ENCODE measurements at places on chromosomes 6 and 20.
A peak's percentile ranks its signal among the peaks of the same experiment; 100 is the strongest.

DNA sequence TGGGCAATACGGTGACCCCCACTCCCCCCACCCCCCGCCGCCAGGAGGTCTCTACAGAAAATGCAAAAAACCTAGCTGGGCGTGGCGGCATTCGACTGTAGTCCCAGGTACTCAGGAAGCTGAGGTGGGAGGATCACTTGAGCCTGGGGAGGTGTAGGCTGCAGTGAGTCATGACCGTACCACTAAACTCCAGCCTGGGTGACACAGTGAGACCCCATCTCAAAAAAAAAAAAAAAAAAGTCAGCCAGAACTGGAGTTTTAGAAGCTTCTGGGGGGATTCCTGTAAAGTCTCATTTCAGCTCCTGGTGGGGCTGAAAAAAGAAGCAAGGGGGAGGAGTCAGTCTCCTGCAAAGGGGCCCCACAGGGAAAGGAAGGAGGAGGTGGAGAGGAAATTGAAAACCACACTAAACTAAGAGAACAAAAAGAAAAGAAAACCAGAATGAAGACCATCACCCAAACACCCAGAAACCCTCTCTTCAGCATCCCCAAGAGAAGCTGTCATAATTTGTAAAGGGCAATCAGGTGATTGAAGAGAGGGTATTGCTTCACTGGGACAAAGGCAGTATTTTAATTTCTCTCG is 50.4 kb downstream of the NOL4L start:
- DNase-seq: peak; percentile 56

- DNase-seq: no peak
These were observed 65.6 kb upstream of the ARMH2 start for GRCh38 chr6:24864343-24864742.

DNA sequence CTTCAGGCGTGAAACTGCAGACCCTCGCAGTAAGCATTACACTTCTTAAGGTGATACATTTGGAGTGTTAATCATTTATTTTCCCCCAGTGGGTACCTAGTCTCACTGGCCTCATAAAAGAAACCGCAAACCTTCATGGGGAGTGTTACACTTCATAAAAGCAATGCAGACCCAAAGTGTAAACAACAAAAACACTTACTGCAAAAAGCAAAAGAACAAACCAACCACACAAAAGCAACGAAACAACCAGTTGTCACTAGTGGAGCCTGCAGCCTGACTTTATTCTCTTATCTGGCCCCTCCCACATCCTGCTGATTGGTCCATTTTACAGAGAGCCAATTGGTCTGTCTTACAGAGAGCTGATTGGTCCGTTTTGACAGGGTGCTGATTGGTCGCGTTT is 23.8 kb downstream of the LY86 start:
- no peak for DNase-seq

DNA sequence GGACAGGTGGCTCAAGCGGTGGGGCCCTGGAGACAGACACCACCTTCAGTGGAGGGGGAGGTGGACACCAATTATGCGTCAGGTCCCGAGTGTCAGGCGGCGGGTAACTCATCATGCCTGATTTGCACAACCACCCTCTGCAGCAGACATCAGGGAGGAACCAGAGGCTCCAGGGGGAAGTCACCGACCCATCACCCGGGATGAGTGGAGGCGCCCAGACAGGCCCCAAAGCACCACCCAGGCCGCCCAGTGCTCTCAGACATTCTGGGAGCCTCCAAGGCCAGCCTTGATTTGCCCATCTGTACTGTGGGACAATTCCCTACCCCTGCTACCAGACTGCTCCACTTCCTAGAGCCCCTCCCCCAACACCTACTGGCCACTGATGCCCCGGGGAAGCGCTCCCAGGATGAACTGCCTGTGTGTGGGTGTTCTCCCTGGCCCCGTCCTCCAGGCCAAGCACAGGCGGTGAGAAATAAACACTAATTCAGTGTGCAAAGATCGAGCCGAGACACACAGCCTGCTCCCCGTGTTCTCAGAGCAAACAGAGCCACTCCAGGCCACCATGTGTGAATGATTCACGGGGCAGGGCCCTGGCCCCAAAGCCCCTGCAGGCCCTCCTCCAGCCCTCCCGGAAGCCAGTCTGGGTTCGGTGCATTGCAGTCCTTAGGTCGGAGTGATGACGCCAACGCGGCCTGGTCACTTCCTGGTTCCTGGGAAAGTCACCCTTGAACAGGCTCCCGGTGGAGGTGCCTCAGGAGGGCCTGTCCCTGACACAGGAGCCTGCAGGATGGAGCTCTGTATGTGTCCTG is 107.2 kb downstream of the ASXL1 start:
- no peak for DNase-seq

- no peak for DNase-seq
These were observed 524.3 kb downstream of the EYS start for GRCh38 chr6:65182681-65183080.

GRCh38 chr20:15520930-15521524 is 1052.2 kb downstream of the KIF16B start:
- no peak for DNase-seq

DNA sequence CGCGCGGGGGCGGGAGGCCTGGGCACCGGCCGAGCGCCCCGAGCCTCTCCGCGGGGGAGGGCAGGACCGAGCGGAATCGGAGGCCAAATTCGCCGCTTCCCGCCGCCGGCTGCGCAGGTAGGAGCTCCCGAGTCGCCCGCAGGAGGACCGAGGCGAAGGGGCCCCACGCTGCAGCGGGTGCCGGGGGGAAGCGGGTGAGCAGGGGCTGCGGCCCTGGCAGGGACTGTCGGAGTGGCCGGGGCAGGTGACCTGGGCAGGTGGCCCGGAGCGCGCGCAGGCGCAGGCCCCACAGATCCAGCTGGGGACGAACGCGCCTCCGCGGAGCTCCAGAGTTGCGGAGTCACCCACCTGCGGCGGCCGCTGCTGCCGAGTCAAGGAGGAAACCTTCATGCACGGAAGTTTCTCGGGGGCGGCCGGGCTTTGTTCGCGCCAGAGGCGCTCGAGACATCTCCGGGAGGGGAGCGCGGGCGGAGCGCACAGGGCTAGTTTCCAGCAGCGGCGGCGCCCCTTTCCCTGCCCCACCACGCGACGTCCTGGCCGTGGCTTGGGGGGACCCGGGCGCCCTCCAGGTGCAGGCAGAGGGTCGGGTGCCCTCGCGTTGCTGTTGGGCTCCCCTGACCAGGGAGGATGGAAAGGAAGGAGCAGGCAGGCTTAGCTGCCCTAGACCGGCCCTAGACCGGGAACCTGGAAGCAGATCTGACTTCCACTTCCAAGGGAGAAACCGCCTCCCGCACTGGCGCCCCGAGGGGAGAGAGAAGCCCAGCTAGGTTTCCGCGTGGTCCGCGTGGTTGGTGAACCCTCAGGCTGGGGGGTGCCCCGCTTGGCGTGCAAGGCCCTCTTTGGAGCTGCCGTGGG is 590 bp downstream of the SLCO4A1 start:
- peak; percentile 58 for DNase-seq

DNA sequence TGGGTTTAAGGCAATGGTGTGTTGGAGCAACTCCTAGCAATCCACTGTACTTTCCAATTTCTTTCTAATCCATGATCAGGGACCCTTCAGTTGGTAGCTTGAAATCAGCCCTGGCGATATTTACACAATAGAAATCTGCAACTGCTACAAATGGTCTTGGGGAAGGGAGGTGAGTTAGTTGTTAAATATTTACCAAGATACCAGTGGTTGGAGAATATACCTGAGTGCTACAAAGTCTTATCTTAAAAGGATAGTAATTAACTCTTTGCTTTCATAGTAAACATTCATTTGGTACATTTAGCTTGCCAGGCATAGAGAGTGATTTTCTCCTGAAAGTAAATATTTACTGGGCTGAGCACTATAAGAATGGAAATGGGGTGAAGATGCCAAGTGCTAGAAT is 568.2 kb downstream of the BCKDHB start:
- no peak for DNase-seq

DNA sequence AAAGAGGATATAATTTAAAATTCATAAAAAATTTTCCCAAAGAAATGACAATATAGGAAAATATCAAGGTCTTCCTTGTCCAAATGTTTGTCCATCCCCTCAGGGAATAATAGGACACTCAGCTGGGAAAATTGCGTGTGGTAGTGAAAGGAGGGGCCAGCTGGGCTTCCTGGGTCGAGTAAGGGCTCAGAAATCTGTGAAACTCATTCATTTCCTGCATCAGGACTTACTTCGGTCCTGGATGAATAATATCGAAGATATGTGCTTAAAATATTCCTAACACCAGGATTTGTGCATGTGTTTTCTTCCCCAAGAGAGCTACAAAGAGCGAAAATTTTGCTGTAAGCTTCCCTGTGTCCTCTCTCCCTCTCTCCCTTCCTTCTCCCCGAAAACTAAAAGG is 118.2 kb upstream of the GJE1 start:
- no peak for DNase-seq

- no peak for DNase-seq
These were observed 558.2 kb downstream of the EYS start for GRCh38 chr6:65148839-65149238.

- no peak for DNase-seq
These were observed 5.9 kb downstream of the TP53INP2 start for GRCh38 chr20:34709831-34710567.

GRCh38 chr6:96138406-96138805 is 122.6 kb downstream of the FUT9 start:
- DNase-seq: no peak

- DNase-seq: no peak
These were observed 1.3 kb upstream of the TAF4 start for GRCh38 chr20:62066983-62067433.

- DNase-seq: no peak
These were observed 49.3 kb downstream of the PHIP start for GRCh38 chr6:79028641-79029314.

GRCh38 chr6:148959008-148959407 is 212.2 kb downstream of the UST start:
- DNase-seq: no peak

DNA sequence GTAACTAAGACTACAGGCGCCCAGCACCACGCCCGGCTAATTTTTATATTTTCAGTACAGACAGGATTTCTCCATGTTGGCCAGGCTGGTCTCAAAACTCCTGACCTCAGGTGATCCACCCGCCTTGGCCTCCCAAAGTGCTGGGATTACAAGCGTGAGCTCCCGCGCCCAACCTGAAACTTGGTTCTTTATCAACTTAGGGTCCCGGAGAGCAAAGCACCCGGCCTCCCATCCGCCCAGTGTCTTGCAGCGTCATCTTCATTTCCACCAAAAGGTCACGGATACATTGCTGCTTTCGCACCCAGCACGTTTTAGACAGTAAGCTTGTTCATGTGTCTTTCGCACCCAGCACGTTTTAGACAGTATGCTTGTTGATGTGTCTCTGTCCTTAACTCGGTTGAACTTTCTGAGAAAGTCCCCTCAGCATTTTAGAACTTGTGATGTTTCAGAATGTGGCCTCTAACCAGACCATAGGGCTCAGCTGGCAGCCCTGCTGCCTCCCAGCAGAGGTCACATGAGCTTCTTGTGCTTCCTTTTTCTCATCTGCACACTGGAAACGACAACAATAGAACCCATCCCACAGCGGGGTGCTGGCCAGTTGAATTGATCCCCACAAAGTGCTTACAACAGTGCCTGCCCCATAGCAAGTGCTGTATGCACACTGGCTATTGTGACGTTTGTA is 48.8 kb downstream of the PRR18 start:
- DNase-seq: no peak

- no peak for DNase-seq
These were observed 134.9 kb downstream of the KLHL32 start for GRCh38 chr6:97059473-97059872.

DNA sequence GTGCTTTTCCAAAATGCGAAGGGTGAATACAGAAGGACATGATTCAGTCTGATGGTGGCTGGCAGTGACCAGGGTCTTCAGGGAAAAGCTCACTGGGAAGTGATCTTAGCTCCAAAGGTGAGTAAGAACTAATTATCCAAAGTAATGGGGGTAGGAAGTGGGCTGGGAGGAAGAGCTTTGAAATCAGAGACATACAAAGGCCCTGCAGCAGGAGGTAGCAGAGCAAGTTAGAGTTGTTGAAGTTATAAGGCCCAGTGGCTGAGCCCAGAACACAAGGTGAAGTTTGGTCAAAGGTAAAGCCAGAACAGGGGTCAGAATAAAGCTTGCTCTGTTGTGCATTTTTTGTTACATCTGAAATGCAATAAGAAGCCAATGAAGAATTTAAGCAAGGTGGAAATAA is 81.2 kb downstream of the PLCB1 start:
- DNase-seq: no peak

DNA sequence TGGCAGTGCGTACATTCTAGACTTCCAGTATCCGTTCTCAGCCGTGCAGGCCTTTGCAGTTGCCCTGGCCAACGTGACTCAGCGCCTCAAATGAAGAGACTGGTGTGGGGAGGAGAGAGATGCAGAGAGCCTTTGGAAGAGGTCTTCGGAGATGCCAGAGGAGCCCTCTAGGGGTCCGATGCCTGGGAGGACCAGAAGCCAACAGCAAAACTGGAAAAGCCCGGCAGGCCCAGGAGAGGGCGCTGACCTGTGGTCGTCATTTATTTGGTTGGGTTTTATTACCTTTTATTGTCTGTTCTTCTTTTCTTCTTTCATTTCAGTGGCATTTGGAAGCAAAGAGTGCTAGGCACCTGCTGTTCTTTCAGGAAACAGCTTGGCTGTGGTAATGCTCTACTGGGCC is 53.3 kb upstream of the TMEM181 start:
- no peak for DNase-seq

DNA sequence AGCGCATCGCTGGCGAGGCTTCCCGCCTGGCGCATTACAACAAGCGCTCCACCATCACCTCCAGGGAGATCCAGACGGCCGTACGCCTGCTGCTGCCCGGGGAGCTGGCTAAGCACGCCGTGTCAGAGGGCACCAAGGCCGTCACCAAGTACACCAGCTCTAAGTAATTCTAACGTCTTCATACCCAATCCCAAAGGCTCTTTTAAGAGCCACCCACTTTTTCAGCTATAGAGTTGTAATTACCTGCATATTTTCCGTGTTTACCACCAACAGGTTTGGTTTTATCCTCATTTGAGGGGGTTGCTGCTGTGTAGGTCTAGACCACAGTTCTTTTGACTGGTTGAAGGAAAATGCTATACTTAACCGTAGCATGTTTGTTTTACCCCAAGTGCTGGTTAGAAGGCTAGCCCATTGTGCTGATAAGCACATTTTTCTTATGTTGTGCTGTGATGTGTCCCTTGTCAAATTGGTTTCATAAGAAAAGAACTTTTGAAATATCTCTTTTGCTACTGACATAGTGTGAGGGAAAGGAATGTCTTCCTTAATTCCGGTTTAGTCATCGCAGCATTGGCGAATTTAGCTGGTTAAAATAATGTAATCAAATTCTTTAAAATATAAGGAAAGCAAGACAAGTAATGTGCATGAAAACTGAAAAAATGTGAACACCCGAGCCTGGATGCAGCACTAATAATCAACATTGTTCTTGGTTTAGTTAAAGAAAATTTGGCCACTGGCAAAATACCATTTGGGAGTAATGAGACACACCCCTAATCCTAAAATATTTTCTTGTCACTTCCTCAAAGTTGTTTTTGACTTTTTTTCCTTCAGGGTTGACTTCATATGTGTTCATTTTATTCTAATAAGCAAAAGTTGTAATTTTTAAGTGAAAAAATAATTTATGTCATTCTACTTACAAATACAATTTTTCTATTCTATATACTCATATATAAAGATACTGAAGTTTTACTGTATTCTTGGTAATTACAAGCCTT is 112.8 kb downstream of the HFE start:
- DNase-seq: no peak
